ENCODE measurements at places on chromosomes 12 and 14. TPM values are rescaled to one million over a fixed set of nuclear protein-coding genes. Genes with fewer than 3 reads are reported as not detected.
A peak's percentile ranks its signal among the peaks of the same experiment; 100 is the strongest.

- H3K27me3 ChIP-seq: no peaks in the 10 kb centered on the region
- no peaks in the 10 kb centered on the region for H3K36me3 ChIP-seq
- no peak for DNase-seq
- no peaks in the 10 kb centered on the region for H3K4me1 ChIP-seq
Measured at GRCh38 chr14:69004731-69005431, 25.8 kb upstream of the ACTN1 start.

DNA sequence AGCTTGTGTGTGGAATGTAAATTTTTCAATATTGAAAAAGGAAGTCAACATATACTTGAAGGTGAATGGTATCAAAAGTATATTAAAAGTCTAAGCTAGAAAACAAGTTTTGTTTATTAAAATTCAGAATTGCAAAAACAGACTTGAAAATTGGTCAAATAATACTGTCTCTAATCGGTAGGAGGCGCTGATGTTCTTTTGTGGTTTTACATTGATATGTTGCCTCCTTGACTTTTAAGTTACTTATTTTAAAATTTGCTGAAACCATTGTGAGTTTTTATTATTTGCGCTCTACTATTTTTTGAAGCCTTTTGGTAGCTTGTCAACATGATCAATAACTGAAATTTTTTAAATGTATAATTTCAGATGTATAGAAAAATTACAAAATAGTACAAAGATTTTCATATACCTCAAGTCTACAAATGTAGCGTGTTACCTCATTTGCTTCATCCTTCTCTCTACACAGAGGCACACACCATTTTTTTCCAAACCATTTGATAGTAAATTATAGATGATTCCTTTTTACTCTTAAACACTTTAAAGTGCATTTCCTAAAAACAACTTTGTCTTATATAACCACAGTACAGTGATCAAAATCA lies 6.9 kb downstream of the RTRAF start:
- DNase-seq: no peak
- H3K27me3 ChIP-seq: no peaks in the 10 kb centered on the region
- peaks cover 15% of the 10 kb centered on the region for H3K4me1 ChIP-seq
- no peak overlapping the region for H3K27ac ChIP-seq

- peak; percentile 26 for DNase-seq
- H3K4me1 ChIP-seq: no peaks in the 10 kb centered on the region
- no peak overlapping the region for H3K27ac ChIP-seq
Measured at GRCh38 chr12:124321040-124321481, 26.2 kb downstream of the RFLNA start.

Gene RND1
- polyA plus RNA-seq: 0.90 TPM

- H3K4me1 ChIP-seq: peaks cover 30% of the 10 kb centered on the region
- no peak for DNase-seq
Measured at GRCh38 chr14:89422181-89422951, 5.3 kb upstream of the FOXN3 start.

Gene PTGDR
- 50.8 TPM for polyA plus RNA-seq

Gene FMNL3
- polyA plus RNA-seq: 6.3 TPM

- peaks cover 33% of the 10 kb centered on the region for H3K36me3 ChIP-seq
- peak overlapping the region; percentile 40 for H3K27ac ChIP-seq
- H3K4me1 ChIP-seq: peaks cover 37% of the 10 kb centered on the region
- H3K4me3 ChIP-seq: peak overlapping the region; percentile 98
- H3K27me3 ChIP-seq: no peaks in the 10 kb centered on the region
- no peak for DNase-seq
Measured at GRCh38 chr12:92138144-92138543, 7.5 kb downstream of the BTG1 start.

DNA sequence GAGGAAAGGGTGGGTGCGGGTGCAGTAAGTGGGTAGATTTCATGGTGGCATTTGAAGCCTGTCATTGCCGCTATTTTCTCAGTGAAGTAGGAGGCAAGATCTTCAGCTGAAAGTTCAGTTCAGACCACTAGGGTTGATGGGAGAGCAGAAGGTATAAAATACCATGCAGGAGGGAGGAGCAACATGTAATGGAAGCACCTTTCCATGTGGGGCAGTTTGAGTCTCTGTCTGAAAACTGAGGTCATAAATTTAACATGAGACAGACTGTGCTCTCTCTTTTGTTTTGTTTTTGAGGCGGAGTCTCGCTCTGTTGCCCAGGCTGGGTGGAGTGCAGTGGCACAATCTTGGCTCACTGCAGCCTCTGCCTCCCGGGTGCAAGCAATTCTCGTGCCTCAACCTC lies 22.7 kb downstream of the LRRC74A start:
- peaks cover 8% of the 10 kb centered on the region for H3K4me1 ChIP-seq
- no peaks in the 10 kb centered on the region for H3K27me3 ChIP-seq
- H3K27ac ChIP-seq: no peak overlapping the region
- H3K4me3 ChIP-seq: no peak overlapping the region
- DNase-seq: no peak

Gene NTN4
- 4.2 TPM for polyA plus RNA-seq

DNA sequence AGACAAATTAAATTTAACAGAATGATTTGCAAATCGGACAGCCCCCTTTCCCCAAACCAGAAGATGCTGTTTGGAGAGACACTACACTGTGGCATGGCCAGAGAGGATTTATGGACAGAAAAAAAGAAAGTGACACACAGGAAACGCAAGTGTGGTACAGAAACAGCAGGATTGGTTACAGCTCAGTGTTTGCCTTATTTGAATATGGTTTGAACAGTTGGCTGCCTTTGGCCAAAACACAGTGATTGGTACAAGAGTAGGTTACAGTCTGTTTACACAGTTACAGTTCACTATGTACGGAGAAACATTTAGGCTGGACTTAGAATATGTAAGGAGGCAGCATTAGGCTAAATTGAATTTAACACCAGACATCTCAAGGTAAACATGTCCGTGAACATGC lies 335.3 kb downstream of the NPAS3 start:
- H3K27ac ChIP-seq: no peak overlapping the region
- no peak overlapping the region for H3K4me3 ChIP-seq
- H3K27me3 ChIP-seq: no peaks in the 10 kb centered on the region
- no peaks in the 10 kb centered on the region for H3K4me1 ChIP-seq
- no peak for DNase-seq
- H3K36me3 ChIP-seq: no peaks in the 10 kb centered on the region

Gene AQP6
- not detected for polyA plus RNA-seq

- no peaks in the 10 kb centered on the region for H3K27me3 ChIP-seq
- DNase-seq: no peak
- H3K36me3 ChIP-seq: no peaks in the 10 kb centered on the region
- H3K4me1 ChIP-seq: no peaks in the 10 kb centered on the region
Measured at GRCh38 chr12:80698256-80698655, 9.2 kb upstream of the MYF6 start.

DNA sequence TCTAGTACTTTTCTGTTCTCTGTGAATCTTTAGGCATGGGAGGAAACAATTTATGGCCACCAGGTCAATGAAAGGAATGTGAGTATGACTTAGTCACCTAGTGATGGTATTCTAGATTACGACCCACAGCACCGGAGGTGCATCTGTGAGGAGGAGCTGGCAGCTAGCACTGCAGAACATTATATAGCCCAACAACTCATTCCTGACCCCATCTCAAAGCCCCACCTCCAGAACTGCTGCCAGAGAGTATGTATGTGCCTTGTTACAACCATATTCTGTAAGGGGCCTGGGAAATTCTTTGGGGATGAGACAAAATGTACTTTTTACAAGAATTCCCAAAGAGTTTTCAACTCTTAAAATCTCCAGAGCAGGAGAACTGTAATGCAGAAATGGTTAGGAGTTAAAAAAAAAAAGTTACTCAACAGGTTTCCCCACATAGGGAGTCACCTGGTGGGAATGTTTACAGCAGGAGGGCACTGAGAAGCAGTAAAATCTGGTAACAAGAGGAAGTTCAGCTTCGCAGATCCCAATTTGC lies 34.9 kb upstream of the CERS5 start:
- H3K4me1 ChIP-seq: no peaks in the 10 kb centered on the region
- no peak for DNase-seq
- no peak overlapping the region for H3K4me3 ChIP-seq

All from CD8-positive, alpha-beta memory T cell (primary cell).